C1 segment of cervical spinal cord (tissue), 14 donors: ENCODE measurements at places on chromosomes 7 and 10.

DNA sequence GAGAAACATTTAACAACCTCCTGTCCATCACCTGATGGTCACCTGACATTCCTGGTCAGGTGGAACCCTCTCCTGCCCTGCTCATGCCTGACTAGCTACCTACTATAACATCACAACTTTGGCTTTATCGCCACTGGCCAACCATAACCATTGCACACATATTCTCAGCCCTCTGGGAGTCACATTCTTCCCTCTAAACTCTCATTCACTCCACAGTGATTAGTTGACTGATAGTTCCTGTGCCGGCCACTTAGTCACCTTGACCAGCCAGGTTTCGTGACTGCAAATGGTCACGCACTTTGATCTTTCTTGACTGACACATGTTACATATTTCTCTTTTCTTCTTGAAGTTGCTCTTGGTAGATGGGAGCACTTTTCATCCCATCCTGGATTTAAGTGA, 50.1 kb downstream of the GNAI1 start:
- no peak for DNase-seq

GRCh38 chr10:105742923-105743322, 1101.8 kb downstream of the SORCS3 start:
- DNase-seq = no peak

- no peak for DNase-seq
Observed at GRCh38 chr10:89873055-89873454, 171.7 kb downstream of the KIF20B start.

- DNase-seq = no peak
Observed at GRCh38 chr7:39293056-39293823, 273.0 kb upstream of the YAE1 start.

DNA sequence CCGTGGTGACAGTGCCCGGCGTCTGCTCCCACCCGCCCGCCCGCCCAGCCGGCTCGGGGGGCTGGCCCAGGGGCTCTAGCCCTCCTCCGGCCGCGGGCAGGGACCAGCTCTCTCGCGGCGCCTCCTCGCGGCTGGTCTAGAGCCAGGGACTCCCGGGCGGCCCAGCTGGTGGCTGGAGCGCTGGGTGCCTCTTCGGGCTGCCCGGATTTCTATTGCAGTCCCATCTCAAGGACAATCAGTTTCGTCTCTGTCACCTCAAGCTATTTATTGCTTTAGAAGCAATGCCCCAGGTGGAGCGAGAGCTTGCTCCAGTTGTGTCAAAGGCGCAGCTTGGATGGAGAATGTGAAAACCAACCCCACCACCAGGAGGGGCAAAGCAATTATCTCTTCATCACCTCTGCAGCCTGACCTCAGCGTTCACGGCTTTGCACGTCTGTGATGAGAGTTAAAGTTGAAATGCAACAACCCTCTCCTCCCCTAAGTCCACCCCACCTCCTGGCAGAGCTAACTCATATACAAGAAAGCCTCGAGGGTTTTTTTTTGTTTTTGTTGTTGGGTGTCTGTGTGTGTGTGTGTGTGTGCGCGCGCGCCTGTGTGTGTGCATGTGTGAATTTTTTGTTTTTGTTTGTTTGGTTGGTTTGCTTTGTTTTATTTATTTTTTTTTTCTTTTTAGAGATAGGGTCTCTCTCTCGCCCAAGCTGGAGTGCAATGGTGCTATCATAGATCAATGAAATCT, at the start of gene ITGA8:
ITGA8 (minus strand) TSS at position 24 of the 736 bp plus-strand sequence. CDS start 151 bp downstream, outside the sequence.
- no peak for DNase-seq

DNA sequence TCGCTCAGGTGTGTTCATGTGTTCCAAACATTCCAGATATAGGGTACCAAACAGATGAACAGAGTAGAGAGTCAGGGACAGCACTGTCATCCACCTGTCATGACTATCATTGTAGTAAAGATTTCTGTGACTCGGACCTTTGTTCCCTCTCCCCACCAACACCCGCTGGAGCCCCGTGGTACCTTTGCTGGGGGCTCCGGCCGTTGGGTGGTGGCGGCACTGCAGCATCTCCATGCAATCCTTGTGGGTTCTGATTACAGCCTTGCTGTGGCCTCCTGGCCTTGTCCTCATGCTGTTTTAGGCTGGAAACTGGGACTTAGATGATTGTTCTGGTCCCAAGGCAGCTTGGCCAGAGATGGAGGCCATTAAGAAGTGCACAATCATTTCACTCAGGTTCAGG, 247.3 kb downstream of the SKAP2 start:
- no peak for DNase-seq

DNA sequence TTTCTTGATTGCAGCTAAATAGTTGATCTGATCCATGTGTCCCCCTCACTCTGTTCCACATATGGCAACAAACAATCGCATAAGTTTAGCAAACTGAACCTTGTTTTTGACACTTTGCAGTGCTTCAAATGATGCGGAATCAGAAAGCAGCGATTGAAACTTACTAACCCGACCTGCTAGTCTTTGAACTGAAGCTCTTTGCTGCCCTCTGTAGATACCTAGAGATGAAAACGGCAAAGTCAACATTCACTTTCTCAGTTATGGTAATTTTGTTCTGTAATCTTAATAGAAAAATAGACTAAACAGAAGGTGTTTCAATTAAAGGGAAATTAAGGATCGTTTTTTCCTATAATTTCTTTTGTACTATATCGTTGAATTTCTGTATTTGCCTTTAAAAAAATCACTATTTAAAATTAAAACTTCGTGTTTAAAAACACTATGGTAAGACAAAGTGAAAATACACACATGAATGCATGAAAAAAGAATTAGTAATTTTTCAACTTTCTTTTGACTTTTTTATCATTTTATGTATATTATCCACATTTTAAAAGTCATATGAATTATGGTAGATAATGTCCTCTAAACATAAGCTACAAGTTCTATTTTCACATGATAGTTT, 276.5 kb downstream of the MAGI2 start:
- no peak for DNase-seq

DNA sequence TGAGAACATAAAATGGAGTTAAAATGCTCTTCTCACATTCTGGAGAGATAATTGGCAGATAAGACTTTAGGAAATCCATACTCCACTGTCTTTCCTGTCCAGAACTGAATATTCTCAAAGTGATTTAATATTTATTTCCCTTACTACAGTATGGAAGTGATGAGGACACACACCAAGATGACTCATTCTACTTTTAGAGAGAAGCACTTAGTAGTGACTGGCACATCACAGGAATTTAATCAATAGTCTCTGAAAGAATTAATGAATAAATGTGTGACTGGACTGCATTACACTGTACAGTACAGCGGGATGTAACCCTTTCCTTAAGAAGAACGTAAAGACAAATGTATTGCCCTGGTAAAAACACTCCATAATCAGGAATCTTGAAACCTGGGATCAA, 116.7 kb downstream of the SEMA3E start:
- DNase-seq = no peak

DNA sequence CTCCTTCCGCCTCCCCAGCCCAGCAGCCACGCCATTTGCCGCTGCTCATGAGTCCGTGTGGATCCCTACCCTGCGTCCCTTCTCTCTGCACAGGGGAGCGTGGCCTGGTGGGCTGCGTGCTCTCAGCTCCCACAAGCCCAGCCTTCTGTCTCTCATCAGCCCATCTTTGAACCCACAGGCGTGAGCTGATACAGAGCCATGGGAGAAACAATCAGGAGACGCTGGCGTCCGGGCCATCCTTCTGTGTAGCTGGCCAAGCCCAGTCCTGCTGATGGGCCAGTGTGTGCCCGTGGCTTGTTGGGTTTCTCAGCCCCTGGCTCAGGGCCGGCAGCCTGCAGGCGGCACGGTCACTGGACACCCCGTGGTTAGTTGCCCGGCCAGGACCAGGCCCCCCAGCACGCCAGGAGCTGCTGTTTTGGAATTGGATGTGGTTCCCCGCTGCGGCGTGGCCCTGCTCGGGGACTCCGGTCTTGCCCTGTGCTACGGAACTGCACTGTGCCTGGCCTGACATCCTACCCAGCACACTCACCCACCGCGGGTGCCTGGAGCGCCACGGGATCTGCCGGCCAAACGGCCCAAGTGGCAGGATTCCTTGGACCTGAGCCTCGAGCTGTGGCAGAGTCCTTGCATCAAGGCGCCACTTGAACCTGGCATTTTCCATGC, 88.9 kb downstream of the ELFN1 start:
- DNase-seq = no peak

DNA sequence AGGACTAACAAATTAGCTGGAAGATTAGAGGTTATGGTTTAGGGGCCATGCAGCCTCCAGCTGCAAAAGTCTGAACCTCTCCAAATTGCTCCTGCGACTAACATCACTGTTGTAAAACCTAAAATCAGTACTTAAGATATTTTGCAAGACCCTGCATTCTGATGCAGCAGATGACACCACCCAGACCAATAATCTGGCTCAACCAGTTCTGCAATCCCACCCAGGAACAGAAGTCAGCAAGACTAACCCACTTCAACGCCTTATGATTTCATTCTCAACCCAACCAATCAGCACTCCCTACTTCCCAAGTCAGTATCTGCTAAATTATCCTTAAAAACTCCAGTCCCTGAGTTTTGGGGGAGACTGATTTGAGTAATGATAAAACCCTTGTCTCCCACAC, 250.8 kb upstream of the MBL2 start:
- DNase-seq = no peak

DNA sequence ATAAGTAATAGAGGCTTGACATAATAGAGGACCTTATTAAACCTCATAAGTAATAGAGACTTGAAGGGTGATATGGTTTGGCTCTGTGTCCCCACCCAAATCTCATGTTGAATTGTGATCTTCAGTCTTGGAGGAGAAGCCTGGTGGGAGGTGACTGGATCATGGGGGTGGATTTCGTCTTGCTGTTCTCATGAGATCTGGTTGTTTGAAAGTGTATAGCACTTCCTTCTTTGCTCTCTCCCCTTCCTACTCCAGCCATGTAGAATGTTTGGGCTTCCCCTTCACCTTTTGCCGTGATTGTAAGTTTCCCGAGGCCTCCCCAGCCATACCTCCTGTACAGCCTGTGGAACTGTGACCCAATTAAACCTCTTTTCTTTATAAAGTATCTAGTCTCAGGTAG, 8.6 kb downstream of the KIFBP start:
- no peak for DNase-seq

- no peak for DNase-seq
Observed at GRCh38 chr7:50397971-50398324, 52.2 kb downstream of the FIGNL1 start.

- no peak for DNase-seq
Observed at GRCh38 chr10:81600185-81600584, 274.8 kb upstream of the NRG3 start.
